ENCODE measurements at places on chromosomes 7 and 10.

- no peak for DNase-seq
Observed at GRCh38 chr7:5463031-5463430, 39.4 kb upstream of the TNRC18 start.

- DNase-seq = no peak
Observed at GRCh38 chr7:40673285-40673684, 538.5 kb downstream of the SUGCT start.

- DNase-seq = no peak
Observed at GRCh38 chr10:114933588-114933987, 4.4 kb upstream of the TRUB1 start.

GRCh38 chr7:74138334-74138867 lies 35.8 kb upstream of the EIF4H start:
- DNase-seq = no peak

DNA sequence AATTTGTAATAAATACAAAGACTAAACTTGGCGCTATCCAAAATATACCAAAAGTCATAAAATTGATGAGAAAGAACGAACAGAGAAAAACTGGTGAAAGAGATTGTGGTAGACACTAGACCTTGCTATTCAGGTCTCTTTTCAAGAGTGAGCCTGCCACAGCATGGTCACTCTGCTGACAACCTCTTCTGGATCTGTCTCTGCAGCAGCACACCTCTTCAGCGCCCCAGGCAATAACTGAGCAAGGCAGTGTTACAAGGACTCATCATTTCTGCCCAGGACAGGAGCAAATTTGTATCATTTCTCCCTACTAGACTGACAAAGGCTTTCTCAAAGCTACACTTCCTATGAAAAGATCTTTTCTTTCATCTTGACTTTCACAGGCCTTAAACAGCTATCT lies 976.0 kb downstream of the DNAJB9 start:
- DNase-seq = no peak

DNA sequence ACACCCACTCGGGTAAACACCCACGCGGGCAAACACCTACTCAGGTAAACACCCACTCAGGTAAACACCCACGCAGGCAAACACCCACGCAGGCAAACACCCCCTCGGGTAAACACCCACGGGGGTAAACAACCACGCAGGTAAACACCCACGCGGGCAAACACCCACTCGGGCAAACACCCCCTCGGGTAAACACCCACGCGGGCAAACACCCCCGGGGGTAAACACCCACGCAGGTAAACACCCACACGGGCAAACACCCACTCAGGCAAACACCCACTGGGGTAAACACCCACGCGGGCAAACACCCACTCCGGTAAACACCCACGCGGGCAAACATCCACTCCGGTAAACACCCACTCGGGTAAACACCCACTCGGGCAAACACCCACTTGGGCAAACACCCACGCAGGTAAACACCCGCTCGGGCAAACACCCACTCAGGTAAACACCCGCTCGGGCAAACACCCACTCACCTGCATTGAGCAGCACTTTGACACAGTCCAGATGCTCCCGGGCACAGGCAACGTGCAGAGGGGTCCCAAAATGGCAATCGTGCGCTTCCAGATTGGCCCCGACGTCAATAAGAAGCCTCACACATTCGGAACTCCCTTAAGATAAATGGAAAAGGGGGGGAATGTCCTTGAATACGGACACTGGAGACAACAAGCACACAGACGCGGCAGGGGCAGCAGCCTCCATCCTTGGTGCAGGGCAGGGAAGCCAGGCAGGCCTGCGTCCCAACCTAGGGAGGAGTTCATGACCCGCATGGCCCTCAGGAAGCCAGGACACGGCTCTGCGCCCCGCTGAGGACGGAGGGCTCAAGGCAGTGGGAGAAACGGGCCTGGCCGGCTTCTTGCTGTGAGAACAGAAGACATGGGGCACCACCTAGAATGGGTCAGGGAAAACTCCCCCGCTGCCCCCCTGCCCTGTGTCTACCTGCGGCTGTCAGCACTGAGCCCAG lies 17.6 kb downstream of the ASB13 start:
- DNase-seq = no peak

DNA sequence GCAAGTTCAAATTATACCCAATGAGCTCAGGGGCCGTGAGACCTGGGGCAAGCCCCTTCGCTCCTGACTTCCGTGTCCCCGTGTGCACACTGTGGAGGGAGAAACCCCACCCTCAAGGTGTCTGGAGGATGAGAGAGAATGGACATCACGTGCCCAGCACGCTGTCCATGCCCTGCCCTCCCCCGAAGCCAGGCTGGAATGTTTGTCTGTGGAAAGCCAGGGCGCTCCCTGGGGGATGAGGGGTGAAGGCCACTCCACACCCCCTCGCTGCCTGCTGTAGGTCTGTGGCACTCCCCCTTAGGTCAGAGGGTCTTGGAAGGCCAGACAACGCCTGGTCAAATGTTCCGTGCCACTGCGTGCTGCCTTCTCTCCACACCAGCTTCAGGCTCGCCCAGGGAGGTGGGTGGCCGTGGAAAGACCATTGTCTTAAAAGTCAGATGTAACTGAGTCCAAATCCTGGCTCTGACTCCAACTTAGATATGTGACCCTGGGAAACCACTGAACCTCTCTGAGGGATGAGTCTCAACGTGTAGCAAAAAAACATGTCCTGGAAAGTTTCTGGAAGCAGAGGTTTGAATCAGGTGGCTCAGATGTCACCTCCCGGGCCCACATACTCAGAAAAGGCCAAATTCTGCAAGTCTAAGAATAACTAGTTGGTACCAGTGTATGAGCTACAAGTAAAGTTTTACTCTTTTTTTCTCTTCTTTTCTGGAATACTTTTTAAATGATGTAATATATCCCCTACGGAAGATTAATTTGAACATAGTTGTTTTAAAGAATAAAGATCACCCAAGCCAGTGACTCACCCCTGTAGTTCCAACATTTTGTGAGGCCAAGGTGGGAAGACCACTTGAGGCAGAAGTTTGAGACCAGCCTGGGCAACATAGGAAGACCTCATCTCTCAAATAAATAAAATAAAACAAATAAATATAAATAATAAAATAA lies 24.9 kb downstream of the RCC1L start:
- no peak for DNase-seq

- DNase-seq = no peak
Observed at GRCh38 chr10:23016636-23017035, 78.7 kb upstream of the MSRB2 start.

DNA sequence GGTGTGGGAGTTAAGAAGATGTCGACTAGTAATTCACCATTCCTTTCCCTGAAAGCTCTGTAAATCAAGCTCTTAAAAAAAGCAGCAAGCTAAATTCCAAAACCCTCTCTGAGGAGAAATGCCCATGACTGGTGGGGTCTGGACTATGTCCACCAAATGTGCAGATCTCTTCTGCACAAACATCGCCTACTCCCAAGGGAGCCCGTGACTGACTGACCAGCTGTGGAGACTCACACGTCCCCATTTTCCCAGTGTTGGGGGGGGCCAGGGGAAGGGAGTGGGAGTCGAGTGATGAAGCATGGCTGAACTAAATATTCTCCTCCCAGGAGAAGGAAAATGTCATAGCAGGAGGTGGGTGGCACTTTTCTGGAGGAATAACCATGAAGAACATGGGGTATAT lies 164.1 kb upstream of the HPS1 start:
- peak; percentile 84 for DNase-seq

- DNase-seq = no peak
Observed at GRCh38 chr10:5659702-5660528, 6.5 kb downstream of the ASB13 start.

DNA sequence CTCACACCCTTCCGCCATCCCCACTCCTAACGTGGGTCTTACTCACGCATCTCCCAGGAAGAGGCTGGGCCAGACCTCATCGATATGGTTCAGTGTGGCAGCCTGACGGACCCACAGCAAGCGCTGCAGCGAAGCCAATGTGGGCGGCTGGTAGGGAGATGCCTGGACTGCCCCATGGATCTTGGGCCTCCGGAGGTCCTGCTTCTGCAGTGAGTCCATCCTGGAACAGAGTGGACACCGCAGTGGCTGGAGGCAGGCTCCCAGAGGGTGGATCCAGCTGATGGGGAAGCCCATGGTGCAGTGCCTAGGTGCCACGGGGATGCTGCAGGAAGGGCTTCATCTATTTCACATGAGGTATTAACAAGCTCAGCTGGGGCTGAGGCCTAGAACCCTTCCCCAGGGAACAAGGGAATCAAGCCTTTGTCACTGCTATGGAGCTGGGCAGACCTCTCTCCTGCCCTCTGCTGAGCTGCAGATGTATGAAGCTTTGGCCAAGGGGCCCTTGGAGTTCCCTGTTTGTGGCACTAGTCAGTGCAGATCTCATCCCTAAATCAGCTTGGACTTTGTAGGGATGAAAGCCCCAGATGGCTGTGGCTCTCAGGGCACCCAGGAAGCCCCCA lies 13.7 kb upstream of the SAMD8 start:
- no peak for DNase-seq

- DNase-seq = no peak
Observed at GRCh38 chr10:35884657-35885071, 242.6 kb upstream of the FZD8 start.

- no peak for DNase-seq
Observed at GRCh38 chr10:99457813-99458212, 27.4 kb upstream of the GOT1 start.

Measured in sigmoid colon (tissue), 7 donors.